ENCODE measurements at places on chromosomes 11 and 22.

GRCh38 chr11:12902791-12903486 is 106.2 kb upstream of the RASSF10 start:
- DNase-seq, result no peak

DNA sequence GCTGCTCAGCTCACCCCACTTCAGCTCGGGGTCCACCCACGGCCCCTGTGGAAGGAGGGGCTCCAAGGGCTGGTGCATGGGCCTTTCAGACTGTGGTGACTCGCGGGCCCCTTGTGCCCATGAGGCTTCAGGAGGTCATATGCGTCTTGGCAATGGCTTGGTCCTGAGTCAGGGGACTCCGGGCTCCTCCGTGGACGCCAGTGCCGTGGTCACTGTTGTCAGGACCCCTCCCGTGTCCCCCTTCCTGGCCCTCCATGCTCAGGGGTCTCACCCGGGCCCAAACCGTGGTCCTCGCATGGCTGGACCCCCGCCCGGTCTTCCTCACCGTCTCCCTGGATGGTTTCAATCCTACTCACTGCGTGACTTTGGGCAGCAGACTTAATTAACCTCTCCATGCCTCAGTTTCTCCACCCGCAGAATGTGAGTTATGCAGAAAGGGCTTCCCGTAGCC is 436.4 kb downstream of the TBC1D22A start:
- no peak for DNase-seq

GRCh38 chr22:30893434-30894370 is 74.9 kb downstream of the MORC2 start:
- no peak for DNase-seq

GRCh38 chr22:21952586-21953571 is at the start of gene PPM1F:
Gene PPM1F, minus strand, starts transcription at chr22:21952848. Its CDS starts 6,800 bp downstream, at chr22:21946048.
- peak; percentile 84 for DNase-seq

- DNase-seq, result no peak
Observed at GRCh38 chr11:128284634-128285033, 302.7 kb downstream of the ETS1 start.

DNA sequence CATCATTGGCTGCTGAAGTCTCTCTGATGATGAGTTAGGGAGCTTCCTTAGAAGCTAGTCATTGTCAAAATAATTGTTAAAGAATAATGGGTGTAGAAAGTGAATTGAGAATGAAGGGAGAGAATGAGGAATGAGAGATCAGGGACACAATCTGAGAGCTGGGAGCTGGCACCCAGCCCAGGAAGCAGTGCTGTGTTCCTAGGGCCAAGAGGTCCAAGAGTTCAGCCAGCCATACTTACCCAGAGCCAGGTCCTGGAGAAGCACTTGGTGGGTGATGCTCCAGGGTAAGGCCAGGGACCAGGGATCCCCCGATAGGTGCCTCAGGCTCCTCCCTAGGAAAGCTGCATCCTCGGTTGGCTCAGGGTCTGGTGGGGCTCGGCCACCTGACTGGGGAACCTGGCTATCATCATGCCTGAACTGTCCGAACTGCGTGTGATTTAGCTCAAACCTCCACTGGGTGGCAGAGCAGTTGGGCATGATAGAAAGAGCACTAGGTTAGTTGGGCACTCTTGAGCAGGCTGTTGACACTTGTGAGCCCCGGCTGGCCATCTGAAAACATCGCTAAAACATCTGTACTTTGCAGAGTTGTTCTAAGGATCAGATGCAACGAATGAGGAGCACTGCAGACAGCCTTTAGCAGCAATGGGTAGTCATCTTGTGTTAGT is 123.9 kb upstream of the NCAM1 start:
- DNase-seq, result no peak

- no peak for DNase-seq
Observed at GRCh38 chr11:58575377-58576020, at the start of gene LPXN. Gene LPXN, minus strand, starts transcription at chr11:58575856. Its CDS starts 84 bp downstream, at chr11:58575772.
